ENCODE measurements at places on chromosomes 5 and 9. TPM values are rescaled to one million over a fixed set of nuclear protein-coding genes. Genes with fewer than 3 reads are reported as not detected.

The CATSPER3 gene
- total RNA-seq = 0.23 TPM

The C5orf63 gene
- 9.5 TPM for total RNA-seq

The LCN15 gene
- not detected for total RNA-seq

The CCNO gene
- total RNA-seq = 0.69 TPM

The MEIKIN gene
- total RNA-seq = 0.46 TPM
